Caco-2 (cell line): ENCODE measurements at places on chromosomes 12 and 14. TPM values are rescaled to one million over a fixed set of nuclear protein-coding genes. Genes with fewer than 3 reads are reported as not detected.

The LAG3 gene
- total RNA-seq = 1.9 and 3.2 TPM in 2 replicates

The LBHD2 gene
- total RNA-seq = not detected in 2 replicates

The SLC8A3 gene
- total RNA-seq = not detected in 2 replicates

The FGD6 gene
- 23.5 and 25.1 TPM in 2 replicates for total RNA-seq

The KCNC2 gene
- total RNA-seq = not detected in 2 replicates

The SERPINA9 gene
- not detected in 2 replicates for total RNA-seq

The MYL2 gene
- not detected in 2 replicates for total RNA-seq

The TAS2R7 gene
- not detected in 2 replicates for total RNA-seq

The TAS2R10 gene
- 0.29 and 0.30 TPM in 2 replicates for total RNA-seq

The NPFF gene
- total RNA-seq = 2.4 TPM in 1 of 2 replicates, not detected in the other

The MIP gene
- not detected in 2 replicates for total RNA-seq

The SNX6 gene
- 105 and 106 TPM in 2 replicates for total RNA-seq

The ACOT6 gene
- not detected in 2 replicates for total RNA-seq

The FGF23 gene
- 0.16 TPM in 1 of 2 replicates, not detected in the other for total RNA-seq

The PIANP gene
- 0.37 and 0.48 TPM in 2 replicates for total RNA-seq

The ASCL4 gene
- not detected in 2 replicates for total RNA-seq

The NGB gene
- not detected in 2 replicates for total RNA-seq

The HOXC10 gene
- 4.0 and 4.5 TPM in 2 replicates for total RNA-seq
